ENCODE measurements at places on chromosomes 16 and 17.
A peak's percentile ranks its signal among the peaks of the same experiment; 100 is the strongest.

- no peak for DNase-seq
Measured at GRCh38 chr16:85370881-85371651, 242.1 kb upstream of the GSE1 start.

DNA sequence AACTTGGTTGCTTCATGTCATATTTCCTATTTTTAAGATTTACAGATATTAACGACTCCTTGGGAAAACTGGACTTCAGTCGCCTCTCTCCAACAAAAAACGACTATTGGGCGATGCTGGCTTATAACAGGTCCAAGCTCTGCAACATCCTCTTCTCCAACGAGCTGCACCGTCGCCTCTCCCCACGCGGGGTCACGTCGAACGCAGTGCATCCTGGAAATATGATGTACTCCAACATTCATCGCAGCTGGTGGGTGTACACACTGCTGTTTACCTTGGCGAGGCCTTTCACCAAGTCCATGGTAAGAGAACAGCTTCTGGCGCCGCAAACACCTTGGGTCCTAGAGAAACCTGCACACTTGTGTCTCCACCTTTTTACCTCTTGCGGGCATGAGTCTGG is 333.0 kb downstream of the WWOX start:
- no peak for DNase-seq

GRCh38 chr17:20026960-20027359 is 17.8 kb downstream of the SPECC1 start:
- DNase-seq, result no peak

- DNase-seq, result no peak
Measured at GRCh38 chr16:71669926-71670536, 44.0 kb downstream of the MARVELD3 start.

DNA sequence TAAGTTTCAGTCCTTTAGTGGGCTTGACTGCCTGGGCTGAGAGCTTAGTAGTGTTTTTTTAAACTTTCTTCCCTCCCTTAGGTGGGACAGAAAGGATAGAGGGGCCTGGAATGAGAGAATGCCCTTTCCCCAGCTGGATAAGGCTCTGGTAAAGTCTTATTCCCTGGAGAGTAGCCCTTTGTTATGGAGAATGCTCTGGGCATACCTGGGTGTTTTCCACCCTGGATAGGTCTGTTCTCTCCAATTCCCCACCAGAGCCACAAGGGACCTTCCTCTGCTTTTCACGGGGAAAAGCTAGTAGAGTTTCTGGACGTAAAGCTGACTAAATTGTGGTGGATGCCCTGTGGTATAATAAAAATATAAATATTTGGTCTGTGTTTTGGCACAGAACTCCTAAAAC is 164.1 kb downstream of the HS3ST4 start:
- DNase-seq, result no peak

- DNase-seq, result no peak
Measured at GRCh38 chr16:1509307-1510221, 16.4 kb downstream of the TELO2 start.

GRCh38 chr17:41602524-41602923 is 10.0 kb downstream of the KRT16 start:
- DNase-seq, result no peak

- DNase-seq, result no peak
Measured at GRCh38 chr16:78170494-78170933, 71.1 kb downstream of the WWOX start.

- no peak for DNase-seq
Measured at GRCh38 chr16:20673071-20673806, 24.2 kb downstream of the ACSM1 start.

GRCh38 chr17:57783338-57783742 is 38.2 kb upstream of the CCDC182 start:
- DNase-seq, result peak; percentile 87

All from HuH-7 (cell line).